T-helper 2 cell treated with Interferon-gamma antibody and Interleukin-4, amounts not matched to agents 5 μg/mL and 100 μg/mL, for 36 hours (primary cell): ENCODE measurements at places on chromosomes 13 and 19.

DNA sequence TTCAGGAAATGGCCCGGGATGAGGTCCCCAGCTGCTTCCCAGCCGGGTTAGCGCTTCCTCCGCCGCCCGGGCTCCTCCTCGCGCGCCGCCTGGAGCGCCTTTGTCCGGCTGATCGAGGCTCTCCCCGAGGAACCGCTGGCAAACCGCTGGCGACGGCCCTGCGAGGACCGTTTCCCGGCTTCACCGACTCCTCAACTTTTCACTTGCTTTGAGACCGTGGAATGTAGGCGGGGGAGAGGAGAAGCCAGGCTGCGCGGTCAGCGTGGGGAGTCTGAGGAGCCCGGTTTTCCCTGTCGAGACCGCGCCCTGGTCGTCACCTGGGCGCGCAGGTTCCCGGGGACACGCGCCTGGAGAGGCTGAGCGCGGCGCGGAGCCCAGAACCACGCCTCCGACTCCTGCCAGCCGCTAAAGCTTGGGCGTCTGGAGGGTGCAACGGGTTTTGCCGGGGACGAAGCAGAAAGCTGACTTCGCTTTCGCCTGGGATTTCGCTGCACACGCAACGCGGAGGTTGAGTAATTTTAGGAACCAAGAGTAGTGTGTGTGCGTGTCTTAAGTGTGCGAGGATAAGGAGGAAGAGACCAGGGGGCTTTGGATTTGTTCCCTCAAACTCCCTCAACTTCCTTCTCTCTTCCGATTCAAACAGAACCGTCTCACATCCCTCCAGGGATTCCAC is 7.3 kb upstream of the DGKH start:
- peak; percentile 38 for DNase-seq

DNA sequence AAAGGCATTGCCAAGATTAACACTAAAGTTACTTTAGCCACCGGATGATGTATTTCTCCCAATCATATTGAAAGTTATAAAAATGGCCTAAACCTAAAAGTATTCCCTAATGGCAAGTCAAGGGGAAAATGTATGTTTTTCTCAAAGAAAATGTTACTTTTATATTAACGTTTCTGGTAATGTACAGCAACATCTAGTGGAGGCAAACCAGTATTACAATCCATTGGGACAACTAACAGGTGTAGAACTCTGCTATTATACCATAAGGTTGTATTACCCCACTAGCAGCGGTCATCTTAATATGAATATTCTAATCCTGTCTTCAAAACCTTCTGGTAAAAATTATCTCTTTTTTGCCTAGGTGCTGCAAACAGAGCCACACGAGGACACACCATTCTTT is 69.2 kb downstream of the ZNF100 start:
- DNase-seq, result no peak

DNA sequence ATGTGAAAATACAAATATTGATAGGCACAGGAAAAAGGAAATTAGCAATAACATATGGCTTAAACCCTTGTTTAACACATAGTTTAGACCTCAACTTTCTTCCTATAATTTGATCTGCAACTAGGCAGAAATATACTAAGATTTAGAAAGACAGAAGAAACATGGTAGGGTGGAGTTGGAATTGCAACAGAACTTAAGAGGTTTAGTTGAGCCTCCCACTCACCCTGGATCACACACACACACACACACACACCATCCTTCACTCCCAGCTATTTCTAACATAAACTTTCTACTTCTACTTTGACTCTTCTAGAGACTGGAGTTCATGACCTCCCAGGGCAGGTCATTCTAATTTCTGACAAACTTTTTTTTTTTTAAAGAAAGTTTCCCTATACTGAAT is 47.4 kb downstream of the FLT3 start:
- no peak for DNase-seq

DNA sequence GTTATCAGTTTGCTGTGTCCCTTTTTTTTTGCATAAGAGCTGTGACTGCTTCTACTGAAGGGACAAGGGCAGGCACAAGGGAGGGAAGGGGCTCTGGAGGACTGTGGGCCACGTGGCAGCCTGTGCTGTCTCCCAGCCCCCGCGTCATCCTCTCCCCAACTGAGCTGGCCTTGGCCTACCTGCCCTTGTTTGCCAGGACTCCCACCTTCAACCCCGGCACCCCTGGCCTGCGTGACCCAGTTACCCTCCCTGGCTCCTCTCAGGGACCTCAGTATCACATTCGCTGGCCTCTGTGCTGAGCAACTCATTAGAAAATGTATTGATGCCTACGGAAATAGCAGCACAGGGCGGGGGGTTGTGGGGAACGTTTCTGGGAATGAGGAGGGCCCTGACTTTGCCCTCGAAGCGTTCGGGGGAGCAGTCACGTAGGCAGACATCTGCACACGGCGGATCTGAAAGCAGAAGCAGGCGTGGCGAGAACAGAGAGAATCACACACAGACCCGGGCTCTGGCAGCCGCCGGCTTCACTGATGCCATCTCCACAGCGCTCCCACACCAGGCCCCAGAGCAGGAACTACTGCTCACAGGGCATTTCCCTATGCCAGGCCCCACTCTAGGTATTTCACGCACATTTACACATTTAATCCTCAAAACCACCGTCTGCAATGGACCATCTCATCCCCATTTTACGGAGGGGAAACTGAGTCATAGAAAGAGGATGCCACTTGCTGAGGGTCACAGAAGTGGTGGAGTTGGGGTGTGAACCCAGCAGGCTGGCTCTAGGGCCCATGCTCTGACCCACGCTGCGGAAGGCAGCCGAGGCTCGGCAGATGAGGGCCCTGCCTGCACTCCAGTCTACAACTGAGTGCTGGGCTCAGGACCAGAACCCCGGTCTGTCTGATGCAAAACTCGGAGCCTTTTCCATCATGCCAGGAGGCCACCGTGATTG is 5.7 kb upstream of the ATF5 start:
- DNase-seq, result no peak

DNA sequence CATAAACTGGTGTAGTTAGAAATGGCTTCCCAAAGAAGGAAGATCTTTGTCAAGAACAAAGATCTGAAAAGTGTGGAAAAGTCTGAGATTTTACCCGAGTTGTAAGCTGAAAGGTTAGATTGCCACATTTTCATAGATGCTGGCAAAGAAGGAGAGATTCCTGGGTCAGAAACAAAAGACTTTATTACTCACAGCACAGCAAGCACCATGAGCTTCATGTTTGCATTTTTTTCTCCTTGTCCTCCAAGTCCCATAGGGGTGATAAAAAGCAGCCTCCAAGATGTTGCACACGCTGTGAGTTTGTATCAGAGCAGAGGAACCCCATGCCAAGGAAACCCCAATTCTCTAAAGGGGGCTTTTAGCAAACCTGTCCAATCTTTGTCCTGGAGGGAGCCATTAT is 29.3 kb downstream of the MZT1 start:
- DNase-seq, result no peak

DNA sequence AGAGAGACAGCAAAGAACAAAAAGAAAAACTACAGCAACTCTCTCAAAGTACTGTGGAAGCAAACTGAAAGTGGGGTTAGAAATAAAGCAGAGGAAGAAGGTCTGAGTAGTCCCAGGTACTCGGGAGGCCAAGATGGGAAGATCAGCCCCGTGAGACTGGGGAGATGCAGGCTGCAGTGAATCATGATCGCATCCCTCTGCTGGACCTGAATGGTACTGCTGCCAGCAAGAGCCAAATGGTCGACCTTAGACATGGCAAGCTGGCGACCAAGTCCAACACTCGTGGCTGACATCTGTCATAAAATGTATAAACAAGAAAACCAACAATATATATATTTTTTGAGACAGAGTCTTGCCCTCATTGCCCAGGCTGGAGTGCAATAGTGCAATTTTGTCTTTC is 33.7 kb upstream of the ZNF724 start:
- peak; percentile 11 for DNase-seq

GRCh38 chr13:95352486-95352885 is 51.2 kb upstream of the ABCC4 start:
- no peak for DNase-seq

GRCh38 chr19:2703691-2704216 is 1.3 kb upstream of the GNG7 start:
- DNase-seq, result no peak

DNA sequence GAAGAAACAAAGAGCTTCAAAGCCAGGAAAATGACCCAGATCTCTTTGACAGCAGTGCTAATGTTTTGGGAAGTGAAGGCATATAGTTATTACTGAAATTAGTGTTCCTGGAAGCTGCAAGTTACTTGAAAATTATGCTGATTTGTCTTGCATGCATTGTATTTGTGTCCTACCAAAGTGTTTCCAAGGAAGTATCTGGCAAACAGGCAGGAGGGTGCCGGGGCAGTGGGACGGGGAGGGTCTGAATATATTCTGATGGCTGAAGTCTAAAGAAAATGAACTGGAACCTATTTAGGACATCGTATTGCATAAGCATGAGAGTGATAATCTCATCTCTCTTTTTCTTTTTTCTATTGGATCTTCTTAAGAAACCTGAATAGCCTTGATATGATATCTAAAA is 9.0 kb downstream of the RNASEH2B start:
- no peak for DNase-seq

- DNase-seq, result no peak
These were observed 206.2 kb downstream of the URI1 start for GRCh38 chr19:30148039-30148790.

GRCh38 chr19:46825731-46826055 is 25.0 kb downstream of the AP2S1 start:
- DNase-seq, result no peak

DNA sequence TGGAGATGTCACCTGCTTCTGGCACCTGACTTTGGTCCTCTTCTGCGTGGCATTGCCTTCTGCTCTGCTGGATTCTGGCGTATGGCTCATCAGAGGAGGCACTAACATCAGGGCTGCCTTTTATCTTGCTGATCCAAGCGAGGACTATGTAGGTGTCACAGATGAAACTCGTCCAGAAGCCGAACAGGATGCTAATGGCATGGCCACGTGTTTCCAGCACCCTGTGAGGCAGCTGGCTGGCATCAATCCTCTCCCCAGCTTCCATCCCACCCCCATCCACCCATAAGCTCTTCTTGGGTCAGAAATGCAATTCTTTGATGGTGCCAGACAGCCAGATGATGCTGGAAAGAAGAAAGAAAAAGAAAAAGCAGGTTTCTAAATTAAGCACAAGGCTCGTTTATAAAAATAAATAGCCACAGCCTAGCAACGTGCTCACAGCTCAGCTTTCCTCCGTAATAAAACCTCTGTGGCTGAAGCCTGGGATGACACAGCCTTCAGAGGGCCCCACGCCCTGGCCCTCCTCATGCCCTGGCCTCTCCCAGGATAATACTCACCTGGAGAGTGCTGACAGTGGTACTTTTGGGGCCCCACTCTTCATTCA is 212.9 kb upstream of the SERP2 start:
- no peak for DNase-seq

DNA sequence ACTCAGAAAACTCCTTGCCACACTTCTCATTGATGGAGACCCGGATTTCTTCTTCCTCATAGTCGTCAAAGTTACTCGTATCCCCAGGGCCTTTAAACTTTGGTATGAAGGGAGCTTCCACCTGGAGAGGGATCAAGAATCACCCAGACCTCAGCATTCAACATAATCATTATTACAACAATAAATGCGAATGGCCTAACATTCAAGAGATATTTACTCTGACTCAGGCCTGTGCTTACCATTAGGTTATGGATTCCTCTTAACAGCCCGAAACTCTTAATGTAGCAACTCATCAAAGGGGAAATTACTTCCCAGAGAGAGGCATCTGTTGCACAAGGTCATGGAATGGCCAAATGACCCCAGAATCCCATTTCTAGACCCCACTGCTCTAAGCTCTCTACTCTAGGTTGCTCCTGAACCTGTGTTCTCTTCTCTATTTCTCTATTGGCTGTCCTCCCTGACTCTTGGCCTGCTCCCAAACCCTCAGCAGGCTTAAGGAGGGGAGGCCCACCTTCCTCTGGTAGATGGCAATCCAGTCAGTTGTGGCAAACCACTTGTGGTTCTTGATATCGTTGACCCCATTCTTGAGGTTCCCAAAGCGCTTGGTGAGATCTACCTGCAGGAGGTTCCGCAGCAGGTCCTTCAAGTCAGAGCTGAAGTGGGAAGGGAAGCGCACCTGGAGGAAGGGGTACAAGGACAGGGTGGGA is 2.7 kb upstream of the SAMD1 start:
- no peak for DNase-seq

DNA sequence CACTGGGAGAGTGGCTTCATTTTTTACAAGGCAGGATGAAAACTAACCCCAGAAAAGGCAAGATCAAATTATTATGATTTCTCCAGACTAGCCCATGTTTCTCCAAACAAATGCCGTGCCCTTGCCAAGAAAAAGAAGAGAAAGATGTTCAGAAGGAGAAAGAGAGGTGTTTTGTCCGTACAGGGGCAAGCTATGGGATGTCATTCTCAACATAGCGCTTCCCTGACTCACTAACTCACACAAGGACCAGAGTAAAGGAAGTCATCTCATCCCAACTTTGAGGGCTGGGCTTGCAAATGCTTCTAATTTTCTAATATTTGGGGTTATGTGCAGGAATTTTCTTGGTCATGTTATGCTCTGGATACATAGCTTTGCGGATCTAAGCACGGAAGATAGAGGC is 224.2 kb upstream of the MAB21L1 start:
- no peak for DNase-seq

DNA sequence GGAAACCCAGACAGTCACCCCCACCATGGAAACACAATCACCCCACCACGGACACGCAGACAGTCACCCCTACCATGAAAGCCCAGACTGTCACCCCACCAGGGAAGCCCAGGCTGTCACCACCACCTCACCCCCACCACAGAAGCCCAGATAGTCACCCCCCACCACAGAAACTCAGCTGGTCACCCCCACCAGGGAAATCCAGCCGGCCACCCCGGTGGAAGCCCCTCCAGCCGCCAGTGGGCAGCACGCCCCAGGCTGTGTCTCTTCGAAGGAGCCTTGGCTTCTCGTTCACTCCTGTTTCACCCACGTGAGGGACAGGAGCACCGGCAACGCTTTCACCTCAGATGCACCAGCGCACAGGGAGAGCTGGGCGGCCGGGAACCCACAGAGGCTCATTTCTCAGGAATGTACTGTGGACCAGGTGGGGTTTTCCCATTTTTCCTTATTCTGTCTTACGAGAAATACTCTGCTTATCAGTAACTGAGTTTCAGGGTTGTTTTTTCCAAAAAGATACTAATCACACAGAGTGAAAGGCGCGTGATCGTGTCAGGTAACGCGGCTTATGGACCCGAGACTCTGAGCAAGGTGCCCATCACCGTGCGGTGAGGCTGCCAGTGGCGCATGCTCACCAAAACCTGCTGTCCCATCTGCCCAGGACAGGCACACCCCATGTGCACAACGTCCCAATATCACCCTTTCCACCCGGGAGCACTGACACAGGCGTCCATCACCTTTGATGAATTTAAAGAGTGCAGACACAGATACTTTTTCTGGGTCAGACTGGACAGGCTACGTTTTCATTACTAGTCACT is 28.0 kb downstream of the CARS2 start:
- no peak for DNase-seq
